Kidney (tissue), 22 donors: ENCODE measurements at places on chromosomes 12 and 14. TPM values are rescaled to one million over a fixed set of nuclear protein-coding genes. Genes with fewer than 3 reads are reported as not detected.

GRCh38 chr12:72330301-72330700 lies 58.1 kb downstream of the TRHDE start:
- DNase-seq, result peak; percentile 77

DNA sequence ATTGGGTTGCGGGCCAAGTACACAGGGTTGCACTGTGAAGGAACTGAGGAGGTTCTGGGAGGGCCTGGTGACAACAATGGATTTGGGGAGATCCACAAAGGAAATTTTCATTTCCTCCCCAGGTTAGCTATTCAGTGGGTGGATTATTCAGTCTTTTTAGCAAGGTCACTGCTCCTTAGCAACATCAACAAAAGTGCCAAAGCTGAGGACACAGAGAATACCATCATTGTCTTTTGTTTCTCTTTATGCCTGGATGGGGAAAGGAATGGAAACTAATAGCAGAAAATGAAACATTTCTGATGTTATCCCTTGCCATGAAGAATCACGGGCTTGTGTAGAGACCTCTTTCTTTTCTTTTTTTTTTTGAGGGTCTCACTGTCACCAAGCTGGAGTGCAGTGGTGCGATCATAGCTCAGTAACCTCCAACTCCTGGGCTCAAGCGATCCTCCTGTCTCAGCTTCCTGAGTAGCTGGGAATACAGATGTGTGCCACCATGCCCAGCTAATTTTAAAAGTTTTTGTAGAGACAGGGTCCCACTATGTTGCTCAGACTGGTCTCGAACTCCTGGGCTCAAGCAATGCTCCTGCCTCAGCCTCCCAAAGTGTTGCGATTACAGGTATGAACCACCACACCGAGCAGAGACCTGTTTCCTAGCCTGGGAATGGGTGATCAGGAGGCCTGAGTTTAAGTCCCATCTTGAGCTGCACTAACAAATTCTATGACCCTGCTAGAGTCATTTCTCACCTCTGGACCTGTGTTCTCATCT lies 6.5 kb downstream of the PPP1R3E start:
- DNase-seq, result no peak

GRCh38 chr14:37023875-37024565 lies 148.4 kb downstream of the SLC25A21 start:
- DNase-seq, result no peak

Gene LGMN
- total RNA-seq, result 66.3 TPM

DNA sequence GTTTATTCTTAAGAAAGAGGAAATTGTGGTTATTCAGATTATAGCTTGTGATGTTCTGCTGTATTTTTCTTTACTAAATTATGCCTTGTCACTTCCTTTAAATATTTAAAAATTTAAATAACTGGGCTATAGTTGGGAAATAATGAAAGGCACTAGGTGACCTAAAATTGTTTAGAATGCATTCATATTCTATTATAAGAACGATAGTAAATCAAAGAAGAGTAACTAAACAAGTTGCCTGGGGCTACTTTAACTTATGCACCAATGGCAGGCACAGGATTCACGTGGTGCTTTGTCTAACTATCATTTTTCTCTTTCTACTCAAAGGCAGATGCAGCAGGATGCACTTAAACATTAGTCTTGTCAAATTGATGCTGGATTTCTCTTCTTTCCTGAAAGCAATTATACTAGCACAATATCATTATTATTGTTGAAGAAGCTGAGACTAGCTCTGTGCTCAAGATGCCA lies 190.7 kb upstream of the PPFIA2 start:
- DNase-seq, result no peak

Gene SLC38A4
- 0.66 TPM for total RNA-seq
